ENCODE measurements at places on chromosomes 2 and 18. TPM values are rescaled to one million over a fixed set of nuclear protein-coding genes. Genes with fewer than 3 reads are reported as not detected.
A peak's percentile ranks its signal among the peaks of the same experiment; 100 is the strongest.

Gene PRKAG3
- total RNA-seq = not detected

Gene ZNF385B
- total RNA-seq = 2.4 TPM

GRCh38 chr2:235931676-235932075 is 236.5 kb downstream of the GBX2 start:
- DNase-seq = no peak

DNA sequence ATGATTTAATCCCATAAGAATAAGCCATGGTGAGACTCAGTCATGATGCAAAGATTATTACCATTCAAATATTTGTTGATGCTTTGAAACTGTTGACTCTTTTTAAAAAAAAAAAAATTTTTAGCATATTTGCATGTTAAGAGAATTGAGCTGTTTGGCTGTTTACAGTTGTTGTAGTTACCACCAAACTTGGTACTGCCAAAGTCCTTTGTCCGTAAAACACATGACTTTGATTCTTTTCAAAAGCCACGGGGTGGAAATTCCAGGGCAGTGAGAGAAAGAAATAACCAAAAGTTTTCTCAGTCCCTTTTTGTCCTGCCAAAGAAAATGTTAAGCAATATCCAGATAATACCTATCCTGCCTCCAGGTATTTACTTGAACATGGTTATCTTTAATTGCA is 474.8 kb downstream of the METTL4 start:
- no peak for DNase-seq

DNA sequence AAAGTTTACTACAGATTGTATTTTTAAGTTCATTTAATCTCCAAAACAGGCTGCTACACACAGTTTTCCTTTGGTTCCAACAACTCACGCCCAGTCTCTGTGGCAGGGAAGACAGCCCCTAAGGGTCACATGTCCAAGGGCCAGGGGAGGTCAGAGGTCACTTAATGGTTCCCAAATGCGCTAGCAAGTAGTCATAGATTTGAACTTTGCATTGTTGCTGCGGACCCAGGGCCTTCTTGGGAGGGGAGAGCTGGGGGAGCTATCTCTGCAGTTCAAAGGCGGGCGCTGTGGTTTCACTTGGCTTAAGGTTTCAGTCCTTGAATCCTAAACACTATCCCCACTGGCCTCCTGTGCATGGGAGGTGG is 74.8 kb upstream of the ZNF532 start:
- no peak for DNase-seq

Gene EPB41L3
- 31.7 TPM for total RNA-seq

Gene RAX
- not detected for total RNA-seq

Gene CLHC1
- 7.9 TPM for total RNA-seq

Gene UGT1A4
- total RNA-seq = not detected

- DNase-seq = no peak
Observed at GRCh38 chr2:98623657-98624056, 15.3 kb downstream of the UNC50 start.

Gene CAVIN2
- total RNA-seq = 4.8 TPM

DNA sequence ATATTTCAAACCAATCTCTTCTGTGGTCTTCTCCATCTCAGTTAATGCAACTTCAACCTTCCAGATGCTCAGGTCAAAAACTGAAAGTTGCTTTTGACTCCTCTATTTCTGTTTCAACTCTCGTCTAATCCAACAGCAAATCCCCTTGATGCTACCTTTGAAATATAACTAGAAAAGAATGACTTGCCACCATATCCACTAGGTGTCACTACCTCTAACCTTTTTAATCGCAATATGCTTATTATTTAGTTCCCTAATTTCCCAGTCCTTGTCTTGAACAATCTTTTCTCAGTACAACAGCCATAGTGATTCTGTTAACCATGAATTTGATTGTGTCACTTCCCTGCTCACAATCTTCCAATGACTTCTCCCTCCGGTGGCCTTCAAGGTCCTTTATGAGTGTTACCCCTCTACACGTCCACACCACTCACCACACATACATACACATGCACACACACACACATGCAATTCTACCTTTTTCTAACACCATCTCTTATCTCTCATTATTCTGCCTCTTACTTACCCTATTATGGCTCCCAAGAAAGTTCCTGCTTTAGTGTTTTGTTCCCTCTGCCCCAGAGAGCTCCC is 245.5 kb upstream of the KCNJ3 start:
- peak; percentile 5 for DNase-seq

Gene UGT1A6
- total RNA-seq = 3.4 TPM

DNA sequence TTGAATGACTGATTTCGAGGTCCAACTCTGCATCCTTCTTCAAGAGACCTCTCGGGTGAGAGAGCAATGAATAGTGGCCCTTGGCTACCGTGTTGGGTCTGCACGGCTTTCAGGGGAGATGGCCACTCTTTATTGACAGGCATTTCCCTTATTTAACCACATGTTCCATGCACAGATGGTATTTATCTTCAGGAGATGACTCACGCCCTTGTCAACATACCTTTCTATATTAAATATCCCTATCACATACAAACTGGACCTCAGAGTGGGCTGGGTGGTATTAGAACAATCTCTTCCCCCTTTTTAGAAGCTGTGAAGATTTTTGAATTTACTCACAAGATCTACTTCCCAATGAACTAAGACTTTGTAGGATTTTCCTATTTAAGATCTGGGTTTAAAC is 109.6 kb upstream of the CDC42EP3 start:
- no peak for DNase-seq

Gene BOK
- 25.4 TPM for total RNA-seq

- DNase-seq = no peak
Observed at GRCh38 chr2:113102133-113102532, 25.3 kb upstream of the IL1RN start.

DNA sequence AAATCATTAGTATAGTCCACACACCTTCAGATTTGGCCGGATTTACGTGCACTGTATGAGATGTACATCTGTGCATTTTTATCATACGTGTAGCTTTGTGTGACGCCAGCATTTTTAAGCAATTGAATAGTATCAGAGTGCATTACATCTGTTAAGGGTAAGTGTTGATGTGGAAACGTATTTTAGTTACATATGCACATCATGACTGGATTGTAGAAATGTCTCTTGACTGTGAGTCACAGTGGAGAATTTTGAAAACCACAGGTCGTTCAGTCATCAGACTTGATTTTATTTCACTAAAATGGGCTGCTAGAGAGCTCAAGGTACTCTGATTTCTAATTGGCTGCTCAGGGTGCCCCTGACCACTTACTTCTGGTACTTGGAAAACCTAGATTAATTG is 5.4 kb upstream of the GPBAR1 start:
- no peak for DNase-seq

DNA sequence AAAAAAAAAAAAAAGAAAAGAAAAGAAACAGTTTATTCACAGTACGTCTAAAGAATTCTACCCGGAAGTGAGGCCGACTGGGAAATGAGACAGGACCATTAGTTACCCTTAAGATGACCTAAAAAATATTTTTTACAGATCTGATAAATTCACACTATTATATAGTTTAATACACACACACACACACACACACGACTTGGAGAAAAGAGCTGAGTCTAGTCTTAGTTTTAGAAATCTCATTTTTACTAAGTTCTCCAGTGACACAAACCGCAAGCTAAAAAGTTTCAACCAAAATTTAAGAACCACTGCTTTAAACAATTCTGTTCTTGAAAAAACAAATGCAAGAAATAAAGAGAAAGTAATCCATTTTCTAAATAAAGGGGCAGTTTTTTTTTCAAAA is 27.1 kb downstream of the ST3GAL5 start:
- DNase-seq = no peak

- no peak for DNase-seq
Observed at GRCh38 chr2:149441255-149441654, 110.9 kb downstream of the LYPD6 start.

Gene EVX2
- total RNA-seq = 3.7 TPM

Gene PCBP1
- 88.5 TPM for total RNA-seq

DNA sequence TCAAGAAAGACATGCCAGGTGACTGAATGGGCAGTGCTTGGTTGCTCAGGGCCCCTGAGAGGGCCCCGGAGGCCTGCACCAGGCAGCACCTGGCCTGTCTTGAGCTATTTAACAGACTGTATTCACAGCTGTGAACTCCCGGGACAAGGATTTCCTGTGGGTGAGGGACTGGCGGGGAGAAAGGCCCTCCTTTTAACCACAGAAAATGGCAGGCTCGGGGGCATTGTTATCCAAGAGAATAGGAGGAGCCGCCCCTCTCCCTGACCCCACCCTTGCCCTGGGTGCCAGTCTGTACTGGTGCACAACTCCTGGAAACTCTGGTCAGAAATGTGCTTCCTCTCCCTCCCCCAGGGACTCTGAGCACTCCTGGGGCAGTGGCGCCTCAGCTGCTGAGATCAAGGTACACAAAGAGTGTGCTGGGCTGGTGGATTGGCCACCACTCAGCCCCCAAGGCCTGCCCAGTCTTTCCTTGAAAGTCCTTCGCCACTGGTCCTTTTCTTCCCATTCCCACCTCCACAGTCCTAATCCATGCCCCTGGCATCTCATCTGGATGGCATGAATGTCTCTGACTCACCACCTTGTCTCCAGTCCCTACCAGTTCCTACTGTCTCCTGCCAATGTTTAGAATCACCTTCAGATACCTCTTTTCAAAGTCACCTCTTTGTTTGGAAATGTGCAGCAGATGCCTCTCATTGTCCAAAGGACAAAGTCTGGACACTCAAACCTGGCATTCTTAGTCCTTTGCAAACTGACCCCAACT is 19.6 kb upstream of the EPAS1 start:
- DNase-seq = peak; percentile 24

Gene IL1R2
- total RNA-seq = 1.3 TPM

GRCh38 chr2:55115761-55116597 is 65.7 kb upstream of the RTN4 start:
- no peak for DNase-seq

DNA sequence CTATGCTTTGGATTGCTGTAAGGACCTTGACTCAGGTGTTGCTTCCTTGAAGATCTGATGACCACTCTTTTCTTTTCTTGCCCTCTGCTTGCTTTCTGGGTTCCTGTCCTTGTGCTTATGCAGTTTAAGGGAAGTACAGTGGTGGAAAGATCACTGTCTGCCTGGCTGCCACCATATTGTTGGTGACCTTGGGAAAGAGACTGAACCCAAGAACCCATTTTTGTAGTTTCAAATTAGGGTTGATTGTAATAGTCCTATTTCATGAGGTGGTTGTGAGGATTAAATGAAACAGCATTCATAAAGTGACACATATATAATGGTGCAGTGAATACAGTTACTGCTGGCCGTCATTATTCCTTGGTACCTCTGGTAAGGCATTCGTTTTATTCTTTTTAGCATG is 41.1 kb downstream of the MAP4K4 start:
- no peak for DNase-seq

GRCh38 chr18:29501952-29502351 is 1325.0 kb upstream of the CDH2 start:
- no peak for DNase-seq

DNA sequence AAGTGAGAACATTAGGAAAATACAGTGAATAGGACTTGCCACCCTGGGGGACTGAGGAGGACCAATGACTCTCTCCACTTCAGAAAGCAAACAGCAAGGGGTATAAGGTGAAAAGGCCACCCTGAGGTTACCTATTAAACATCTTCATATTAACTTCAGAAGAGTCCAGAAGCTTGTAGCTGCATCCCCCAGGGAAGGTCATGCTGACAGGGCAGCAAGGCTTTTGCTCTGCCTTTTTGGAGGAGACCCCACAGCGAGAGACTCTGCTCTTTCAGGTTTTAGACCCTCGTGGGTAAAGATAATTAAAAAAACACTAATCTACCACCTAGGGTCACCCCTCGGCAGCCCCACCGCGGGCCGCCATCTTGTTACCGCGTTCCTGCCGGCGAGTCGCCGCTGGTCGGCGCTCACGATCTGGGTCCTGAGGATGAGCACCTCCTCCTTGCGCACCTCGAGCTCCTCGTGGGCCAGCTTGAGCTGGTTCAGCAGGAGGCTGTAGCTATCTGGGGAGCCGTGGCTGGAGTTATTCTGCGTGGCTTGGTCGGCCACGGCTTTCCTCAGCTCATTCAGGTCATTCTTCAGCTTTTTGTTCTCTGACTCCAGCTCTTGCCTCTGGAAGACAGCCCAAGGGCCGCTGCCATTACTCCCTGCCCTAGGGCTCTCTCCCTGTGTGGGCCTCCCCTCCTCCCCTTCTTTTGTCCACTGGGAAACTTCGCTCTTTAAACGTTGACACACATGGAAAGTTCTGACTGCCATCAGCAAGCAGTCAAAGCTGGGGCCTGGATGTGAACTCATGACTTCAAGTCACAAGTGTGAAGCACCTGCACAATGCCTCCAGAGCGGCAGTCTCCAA is 50.7 kb upstream of the ACAA2 start:
- no peak for DNase-seq

Gene TTC27
- 20.6 TPM for total RNA-seq

Gene COPS8
- total RNA-seq = 140 TPM

Gene ADCYAP1
- total RNA-seq = 0.40 TPM

DNA sequence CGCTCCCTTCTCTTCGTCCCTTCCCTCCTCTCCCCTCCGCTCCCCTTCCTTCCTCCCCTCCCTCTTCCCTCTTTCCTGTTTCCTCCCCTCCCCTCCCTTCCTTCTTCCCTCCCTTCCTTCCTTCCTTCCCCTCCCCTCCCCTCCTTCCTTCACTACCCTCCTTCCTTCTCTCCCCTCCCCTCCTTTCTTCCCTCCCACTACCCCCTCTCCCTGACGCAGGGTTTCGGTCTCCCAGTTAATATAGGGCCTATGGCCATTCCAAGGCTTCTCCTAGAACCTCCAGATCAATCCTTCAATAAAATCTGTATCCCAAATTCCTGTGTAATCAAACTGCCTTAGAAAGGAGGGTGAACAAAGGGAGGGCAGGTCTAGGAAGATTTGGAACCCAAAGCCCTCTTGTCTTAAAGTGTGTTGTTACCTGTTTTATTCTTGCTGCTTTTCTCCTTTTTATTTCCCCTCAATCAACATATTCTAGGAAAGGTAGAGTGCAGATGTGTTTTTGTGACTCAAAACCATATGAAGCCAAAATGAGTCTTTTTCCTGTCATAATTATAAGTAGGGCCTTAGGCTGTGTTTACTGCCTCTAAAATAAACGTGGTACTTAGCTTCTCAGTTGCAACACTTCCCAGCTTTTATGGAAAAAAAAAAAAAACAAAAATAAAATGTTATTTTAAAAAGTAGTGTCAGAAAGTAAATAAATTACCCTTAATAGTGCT is 53.7 kb downstream of the GPD2 start:
- DNase-seq = no peak

DNA sequence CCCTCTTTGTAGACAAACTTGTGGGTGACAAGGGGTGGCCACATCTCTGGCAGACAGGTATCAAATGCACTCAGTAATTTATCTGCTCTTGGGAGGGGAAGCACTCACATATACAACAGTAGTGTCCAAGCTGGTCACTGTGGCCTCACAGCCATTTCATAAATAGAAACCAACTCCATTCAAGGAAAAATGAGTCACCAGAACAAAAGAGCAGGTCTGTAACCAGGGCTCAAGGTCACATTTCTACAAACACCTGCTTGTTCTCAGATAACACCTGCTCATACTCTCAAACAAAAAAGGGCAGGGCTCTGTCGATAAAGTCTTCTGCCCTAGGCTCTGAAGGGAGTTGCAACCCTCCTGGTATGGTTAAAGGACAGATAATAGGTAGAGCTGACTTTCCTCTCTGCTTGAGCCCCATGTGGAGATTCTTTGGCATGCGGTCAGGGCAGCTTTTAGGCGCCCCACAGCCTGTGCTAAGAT is 459.0 kb downstream of the BCL11A start:
- peak; percentile 75 for DNase-seq

Measured in hepatocyte (in vitro differentiated cells).